IPS DF 6.9 (cell line): ENCODE measurements at places on chromosomes 2 and 18.

DNA sequence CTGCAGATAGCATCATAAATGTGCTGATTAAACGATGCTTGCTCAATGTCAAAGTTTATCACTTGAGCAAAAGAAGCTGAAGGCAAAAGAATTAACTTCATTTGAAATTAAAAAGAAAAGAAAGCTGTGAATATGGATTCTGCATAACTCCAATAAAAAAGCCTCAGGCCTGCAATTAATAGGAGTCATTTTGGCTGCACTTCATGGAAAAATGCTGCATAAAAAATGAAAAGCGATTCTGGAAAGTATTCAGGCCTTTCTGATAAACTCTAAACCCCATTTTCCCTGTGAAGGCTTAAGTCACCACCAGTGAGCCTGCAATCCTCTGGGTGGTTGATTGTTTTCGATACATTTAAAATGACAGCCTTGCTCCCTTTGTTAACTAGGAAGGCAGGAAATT lies 1793.4 kb downstream of the SUCLG1 start:
- no peak for DNase-seq

GRCh38 chr2:202152104-202152715 lies 79.2 kb downstream of the KIAA2012 start:
- no peak for DNase-seq

GRCh38 chr18:5890331-5891183 lies 4.8 kb downstream of the TMEM200C start:
- no peak for DNase-seq

- DNase-seq, result no peak
These were observed 182.8 kb upstream of the SESTD1 start for GRCh38 chr2:179447421-179447820.

DNA sequence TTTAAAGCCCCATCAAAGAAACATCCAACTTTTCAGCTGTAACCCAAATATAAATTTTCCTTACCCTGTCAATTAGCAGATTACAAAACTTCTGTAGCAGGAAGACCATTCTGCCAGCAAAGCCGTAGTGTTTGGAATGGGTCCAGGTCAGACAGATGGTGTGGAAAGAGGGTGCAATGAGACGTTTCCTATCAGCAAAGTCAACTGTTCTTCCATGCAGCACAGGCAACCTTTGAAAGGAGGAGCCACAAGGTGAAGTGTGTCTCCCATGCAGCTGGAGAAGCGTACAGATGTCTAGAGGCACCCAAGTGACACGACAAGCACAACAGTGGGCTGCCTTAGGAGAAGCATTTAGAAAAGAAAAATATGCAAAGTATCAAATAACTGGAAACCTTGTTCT lies 83.7 kb downstream of the SP3 start:
- DNase-seq, result no peak

- DNase-seq, result no peak
These were observed 93.9 kb downstream of the CTIF start for GRCh38 chr18:48632676-48633257.

GRCh38 chr2:178860551-178860950 lies 53.3 kb upstream of the TTN start:
- DNase-seq, result no peak

- DNase-seq, result no peak
These were observed 1237.1 kb downstream of the LRP1B start for GRCh38 chr2:140893685-140894084.

GRCh38 chr2:34656632-34657031 lies 1057.5 kb upstream of the FAM98A start:
- no peak for DNase-seq

DNA sequence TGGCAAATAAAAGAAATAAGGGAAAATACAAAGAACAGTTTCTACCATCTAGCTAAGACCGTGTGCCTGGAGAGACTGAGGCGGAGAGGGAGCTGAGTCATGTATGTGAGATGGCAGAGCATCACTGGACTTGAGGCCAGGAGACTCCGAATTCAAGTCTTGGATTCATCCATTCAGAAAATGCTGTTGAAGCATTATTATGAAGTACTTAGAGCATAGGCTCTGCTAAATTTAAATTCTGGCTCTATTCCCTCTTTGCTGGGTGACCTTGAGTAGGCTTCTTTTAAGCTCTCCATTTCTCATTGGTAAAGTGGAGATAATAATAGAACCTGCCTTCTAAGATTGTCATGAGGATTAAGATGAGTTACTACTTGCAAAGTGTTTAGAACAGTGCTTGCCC lies 34.7 kb downstream of the NPHP1 start:
- DNase-seq, result no peak
